Ammon's horn (tissue), 1 donor: ENCODE measurements at places on chromosomes 5 and 9.

- no peak for DNase-seq
These were observed 348.2 kb downstream of the IRX1 start for GRCh38 chr5:3943859-3944258.

GRCh38 chr5:108238936-108239887, 142.7 kb downstream of the FBXL17 start:
- no peak for DNase-seq

DNA sequence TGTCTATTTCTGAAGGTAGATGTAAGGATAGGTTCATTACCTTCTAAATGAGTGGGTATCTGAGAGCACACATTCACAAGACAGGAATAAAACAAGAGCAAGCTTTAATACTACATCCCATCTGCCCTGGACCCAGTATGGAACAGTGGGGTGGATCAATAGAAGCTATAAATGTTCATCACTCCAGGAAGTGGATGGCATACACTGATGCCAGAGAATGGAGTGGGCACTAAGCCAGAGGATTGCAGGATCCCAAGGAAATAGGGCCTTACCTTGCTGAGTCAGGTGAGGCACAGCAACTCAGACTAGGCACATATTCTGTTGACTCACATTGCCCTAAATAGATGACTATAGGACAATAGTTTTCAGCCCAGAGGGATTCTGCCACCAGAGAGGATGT, 21.3 kb upstream of the COX7C start:
- no peak for DNase-seq

- DNase-seq: peak; percentile 12
These were observed 694 bp upstream of the PLIN2 start for GRCh38 chr9:19127871-19128500.

- DNase-seq: no peak
These were observed 105.4 kb downstream of the DCP2 start for GRCh38 chr5:113081881-113082546.

DNA sequence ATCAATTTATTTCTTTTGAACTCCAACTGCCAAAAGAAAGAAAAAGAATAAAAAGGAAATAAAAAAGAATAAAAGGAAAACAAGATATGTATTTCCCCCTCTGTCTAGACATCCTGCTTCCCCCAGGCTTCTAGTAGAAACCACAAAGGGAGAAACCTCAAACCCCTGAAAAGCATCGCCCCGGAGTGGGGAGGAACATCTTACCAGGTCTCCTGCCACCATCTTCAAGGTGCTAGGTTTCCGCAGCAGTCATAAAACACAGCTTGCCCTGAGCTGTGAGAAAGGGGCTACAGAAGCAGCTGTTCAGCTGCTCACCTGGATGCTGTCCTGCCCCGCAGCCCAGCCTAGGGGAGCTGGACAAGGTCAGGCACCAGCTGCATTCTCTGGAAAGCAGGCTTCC, 487.7 kb downstream of the GADD45G start:
- no peak for DNase-seq

DNA sequence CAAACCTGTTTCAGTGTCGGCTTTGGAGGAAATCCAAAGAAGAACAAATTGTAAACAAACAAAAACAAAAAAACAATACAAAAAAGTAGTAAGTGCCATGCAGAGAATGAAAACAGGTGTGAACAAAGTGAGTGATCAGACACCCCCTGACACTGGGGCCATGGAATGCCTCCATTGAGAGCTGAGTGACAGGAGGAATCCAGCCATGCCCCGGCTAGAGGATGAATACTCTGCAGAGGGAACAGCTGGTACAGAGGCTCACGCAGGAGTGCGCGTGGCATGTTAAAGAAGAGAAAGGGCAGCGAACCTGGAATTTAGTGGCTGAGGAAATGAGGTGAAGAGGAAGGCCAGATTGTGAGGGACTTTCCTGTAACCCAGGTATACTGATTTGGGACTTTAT, 15.5 kb upstream of the CCNJL start:
- DNase-seq: no peak

DNA sequence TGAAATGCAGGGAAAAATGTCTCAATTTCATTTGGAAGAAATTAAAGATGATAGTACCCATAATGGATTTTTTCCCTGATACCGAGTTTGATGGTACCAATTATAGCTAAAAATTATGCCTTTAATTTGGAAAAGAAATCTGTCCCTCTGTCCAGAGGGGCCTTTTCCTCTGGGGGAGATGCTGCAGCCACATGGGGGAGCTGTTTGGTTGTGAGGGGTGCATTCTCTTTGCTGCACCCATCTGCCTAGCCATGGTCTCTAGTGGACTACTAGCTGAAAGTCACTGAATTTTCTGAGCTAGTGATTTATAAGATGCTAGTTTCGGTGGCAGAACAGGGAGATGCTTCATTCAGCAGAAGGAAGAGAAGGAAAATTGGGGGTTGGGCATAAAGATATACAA, 9.6 kb downstream of the SEC61B start:
- DNase-seq: no peak

DNA sequence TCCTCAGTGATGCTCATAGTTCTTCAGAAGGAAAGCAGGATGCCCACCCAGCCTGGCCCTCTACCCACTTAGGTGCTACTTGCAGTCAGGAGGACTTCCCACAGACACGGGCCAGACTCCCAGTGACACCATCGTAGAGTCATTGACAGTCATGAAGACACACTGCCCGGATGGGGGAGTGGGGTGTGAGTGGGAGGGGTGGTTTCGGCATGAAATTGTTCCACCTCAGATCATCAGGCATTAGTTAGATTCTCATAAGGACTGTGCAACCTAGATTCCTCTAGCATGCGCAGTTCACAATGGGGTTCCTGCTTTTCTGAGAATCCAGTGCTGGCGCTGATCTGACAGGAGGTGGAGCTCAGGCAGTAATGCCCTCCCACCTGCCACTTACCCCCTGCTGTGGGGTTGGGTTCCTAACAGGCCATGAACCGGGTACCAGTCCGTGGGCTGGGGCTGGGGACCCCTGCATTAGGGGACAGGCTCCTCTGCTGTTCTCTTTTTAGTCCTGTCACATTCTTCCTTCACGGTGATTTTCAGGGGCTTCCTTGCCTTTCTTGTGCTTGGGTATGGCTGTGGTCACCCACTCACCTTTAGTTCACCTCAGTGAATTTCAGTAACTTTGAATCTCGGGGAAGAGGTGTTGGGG, 88.2 kb upstream of the ANKRD55 start:
- no peak for DNase-seq

GRCh38 chr5:1288439-1289335, 6.2 kb downstream of the TERT start:
- DNase-seq: no peak

DNA sequence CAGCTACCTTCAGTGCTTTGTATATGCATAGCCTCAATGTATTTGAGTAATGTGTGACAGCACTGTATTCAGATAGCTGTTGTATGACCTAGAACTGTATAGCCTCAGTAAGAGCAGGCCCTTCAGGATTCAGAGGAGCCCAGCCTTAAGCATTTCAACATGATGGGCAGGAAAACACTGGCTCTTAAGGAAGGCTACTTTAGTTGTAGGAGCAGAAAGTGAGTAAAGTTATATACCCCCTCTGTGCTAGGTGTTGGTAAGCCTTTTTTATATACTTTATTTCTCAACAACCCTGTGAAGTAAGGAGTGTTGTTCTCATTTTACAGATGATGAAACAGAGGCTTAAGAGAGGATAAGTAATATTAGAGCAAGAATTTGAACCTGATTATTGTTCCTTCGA, 1.5 kb upstream of the GPR21 start:
- no peak for DNase-seq

DNA sequence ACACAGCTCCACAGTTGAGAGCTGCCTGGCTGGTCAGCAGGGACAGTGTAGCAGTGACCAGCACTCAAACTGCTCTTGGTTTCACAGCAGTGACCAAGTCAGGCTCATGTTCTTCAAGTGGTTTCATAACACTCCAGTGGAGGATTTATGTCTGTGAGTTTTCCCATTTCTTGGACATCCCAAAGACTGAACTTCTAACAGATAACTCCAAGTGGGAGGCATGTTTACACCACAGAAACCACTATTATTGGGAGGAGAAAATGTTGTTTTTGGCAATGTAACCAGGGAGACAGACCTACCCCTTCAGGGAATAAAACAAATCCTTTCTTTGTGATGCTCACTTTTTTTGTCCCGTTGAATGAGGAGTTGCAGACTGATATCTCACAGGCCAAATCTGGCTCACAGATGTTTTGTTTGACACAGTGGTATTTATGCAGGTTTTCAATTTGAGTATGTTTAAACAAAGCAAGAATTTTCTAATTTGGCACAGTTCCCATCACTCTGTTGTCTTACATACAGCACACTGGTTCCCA, 141.5 kb downstream of the RMI1 start:
- no peak for DNase-seq

DNA sequence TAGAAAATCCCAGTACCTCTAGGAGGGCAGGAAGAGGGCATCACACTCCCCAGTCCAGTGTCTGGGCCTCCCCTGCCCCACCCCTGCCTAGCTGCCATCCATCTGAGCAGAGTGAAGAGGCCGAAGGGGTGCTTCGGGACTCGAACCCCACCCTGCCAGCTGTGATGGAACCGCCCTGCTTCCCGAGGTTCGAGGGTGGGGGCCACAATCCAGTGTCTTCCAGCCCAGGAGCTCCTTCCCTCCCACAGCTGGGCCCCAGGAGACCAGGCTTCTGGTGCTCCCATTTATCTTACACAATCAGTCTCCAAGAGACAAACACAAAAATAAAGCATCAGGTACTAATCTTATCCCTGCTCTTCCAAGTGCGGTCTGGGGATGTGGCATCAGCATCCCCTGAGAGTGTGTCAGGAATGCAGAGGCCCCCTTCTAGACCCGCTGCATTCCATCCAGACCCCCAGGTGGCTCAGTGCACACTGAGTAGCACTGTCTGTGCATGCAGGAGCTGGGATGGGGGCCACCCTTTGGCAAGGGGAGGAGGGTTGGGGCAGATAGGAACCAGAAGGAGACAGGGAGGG, 122.8 kb upstream of the TBC1D2 start:
- DNase-seq: no peak

GRCh38 chr5:109694451-109694891, 4.7 kb downstream of the MAN2A1 start:
- no peak for DNase-seq

DNA sequence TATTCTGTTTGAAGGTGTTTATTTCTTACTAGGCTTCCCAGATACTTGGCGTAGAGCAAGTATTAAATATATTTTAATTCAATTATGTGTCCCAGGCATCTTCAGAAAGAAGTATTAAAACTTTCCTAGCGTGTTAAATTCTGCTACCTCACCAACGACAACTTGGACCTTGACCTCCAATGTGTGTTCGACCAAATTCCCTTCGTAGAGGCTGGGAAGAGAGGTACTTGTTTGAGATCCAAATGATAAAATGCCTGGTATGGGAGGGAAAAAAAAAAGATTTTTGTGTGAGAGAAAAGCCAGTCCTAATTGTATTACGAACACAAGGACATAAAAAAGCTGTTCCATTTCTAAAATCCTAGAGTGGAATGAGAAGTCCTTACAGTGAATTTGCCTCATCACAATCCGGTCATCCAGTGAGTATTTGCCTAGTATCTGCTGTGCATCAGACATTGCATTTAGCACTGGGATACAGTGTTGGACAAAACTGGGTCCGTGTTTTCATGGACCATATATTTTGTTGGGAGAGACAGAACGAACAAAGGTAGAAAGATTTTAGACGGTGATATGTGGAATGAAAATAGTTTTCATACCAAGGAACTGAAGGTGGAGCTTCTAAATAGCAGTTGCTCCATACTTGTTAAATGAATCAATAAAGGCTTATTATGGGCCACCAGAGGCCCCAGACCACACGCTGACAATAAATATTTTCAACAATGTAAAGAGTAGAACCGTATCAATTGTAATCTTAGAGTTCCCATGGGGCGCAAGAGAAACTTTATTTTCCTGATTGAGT, 103.1 kb downstream of the KIF4B start:
- DNase-seq: no peak

DNA sequence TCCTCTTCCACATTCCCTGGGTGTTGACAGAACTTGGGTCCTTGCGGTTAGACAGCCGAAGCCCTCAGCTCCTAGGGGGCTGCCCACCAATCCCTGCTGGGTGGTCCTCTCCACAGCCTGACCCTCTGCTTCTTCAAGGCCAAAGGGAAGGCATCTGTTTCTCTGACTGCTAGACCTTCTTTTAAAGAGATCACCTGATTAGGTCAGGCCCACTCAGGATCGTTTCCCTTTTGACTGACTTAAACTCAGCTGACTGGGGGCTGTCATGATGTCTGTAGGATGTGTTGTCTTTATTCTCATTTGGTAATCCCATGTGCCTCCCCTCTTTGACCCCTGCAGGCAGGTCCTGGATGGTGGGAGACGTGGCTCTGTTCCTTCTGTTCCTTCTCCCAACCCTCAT, 207.5 kb downstream of the PAX5 start:
- DNase-seq: no peak

- DNase-seq: no peak
These were observed 19.8 kb downstream of the GABBR2 start for GRCh38 chr9:98688710-98689495.

DNA sequence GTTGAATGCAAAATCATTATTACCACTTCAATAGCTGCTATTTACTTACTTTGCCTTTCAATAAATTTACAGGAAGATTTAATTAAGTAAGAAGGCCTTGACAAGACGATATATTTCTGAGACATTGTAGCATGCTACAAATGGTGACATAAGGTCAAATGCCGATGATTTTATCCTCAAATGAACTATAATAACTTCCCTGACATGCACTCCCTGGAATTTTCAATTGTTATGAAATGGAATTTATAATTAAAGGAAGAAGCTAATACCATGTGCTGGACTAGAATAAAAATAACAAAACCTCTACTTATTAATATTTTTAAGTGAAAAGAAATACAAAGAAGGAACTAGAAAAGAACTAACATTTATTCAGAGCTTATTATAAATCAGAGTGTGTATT, 30.2 kb upstream of the ITGA1 start:
- DNase-seq: no peak

GRCh38 chr5:160604484-160604883, 182.8 kb downstream of the PTTG1 start:
- no peak for DNase-seq

- DNase-seq: no peak
These were observed 295.6 kb downstream of the PDE4D start for GRCh38 chr5:59597690-59598546.

DNA sequence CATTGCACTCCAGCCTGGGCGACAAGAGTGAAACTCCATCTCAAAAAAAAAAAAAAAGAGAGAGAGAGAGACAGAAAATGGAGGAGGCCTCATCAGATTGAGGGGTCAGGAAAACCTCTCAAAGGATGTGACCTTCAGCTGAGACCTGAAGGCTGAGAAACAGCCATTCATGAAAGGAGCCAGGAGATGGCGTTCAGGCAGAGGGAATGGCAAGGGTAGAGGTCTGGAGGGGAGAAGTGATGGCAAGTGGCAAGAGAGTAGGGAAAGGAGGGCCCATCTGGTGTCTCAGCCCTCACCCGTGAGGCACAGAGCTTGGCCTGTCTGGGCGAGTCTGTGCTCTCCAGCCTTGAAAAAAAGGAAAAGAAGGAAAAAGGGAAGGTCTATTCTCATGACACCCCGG, 17.0 kb downstream of the CAMK2A start:
- peak; percentile 67 for DNase-seq

GRCh38 chr9:104863180-104863883, 64.6 kb downstream of the ABCA1 start:
- DNase-seq: peak; percentile 88
